H4 (cell line): ENCODE measurements at places on chromosomes 12 and 14. TPM values are rescaled to one million over a fixed set of nuclear protein-coding genes. Genes with fewer than 3 reads are reported as not detected.

Gene RAPGEF3
- 2.0 and 3.0 TPM in 2 replicates for total RNA-seq

Gene ZFHX2
- 0.02 and 0.10 TPM in 2 replicates for total RNA-seq

Gene NELL2
- 6.7 and 9.2 TPM in 2 replicates for total RNA-seq

Gene WNK1
- total RNA-seq = 28.4 and 38.6 TPM in 2 replicates

Gene PLEKHG7
- total RNA-seq = not detected in 2 replicates

Gene CLEC6A
- total RNA-seq = not detected in 2 replicates

Gene ASB8
- total RNA-seq = 22.6 and 37.1 TPM in 2 replicates

Gene KIAA0586
- total RNA-seq = 19.9 and 22.6 TPM in 2 replicates

Gene ZNF891
- total RNA-seq = 0.43 and 0.47 TPM in 2 replicates

Gene BDKRB2
- 4.5 and 5.4 TPM in 2 replicates for total RNA-seq

Gene ZNF605
- total RNA-seq = 1.3 and 4.2 TPM in 2 replicates

Gene TMEM63C
- 0.77 and 1.3 TPM in 2 replicates for total RNA-seq

Gene POTEM
- total RNA-seq = not detected in 2 replicates

Gene SYNDIG1L
- total RNA-seq = not detected in 2 replicates

Gene ANO2
- total RNA-seq = 0.89 and 0.99 TPM in 2 replicates

Gene DAAM1
- total RNA-seq = 3.9 and 4.5 TPM in 2 replicates

Gene TMTC3
- total RNA-seq = 22.7 and 30.5 TPM in 2 replicates

Gene CLEC14A
- total RNA-seq = not detected in 2 replicates

Gene KLRK1
- not detected in 2 replicates for total RNA-seq

Gene SLC2A14
- 0.25 TPM in 2 replicates for total RNA-seq

Gene CCDC88C
- 2.3 and 2.4 TPM in 2 replicates for total RNA-seq

Gene KIF26A
- total RNA-seq = 0.77 and 1.6 TPM in 2 replicates

Gene VDR
- 5.6 and 7.3 TPM in 2 replicates for total RNA-seq

Gene FGF6
- not detected in 2 replicates for total RNA-seq

Gene RHOJ
- total RNA-seq = 1.3 and 2.3 TPM in 2 replicates

Gene MANSC1
- 0.39 and 0.52 TPM in 2 replicates for total RNA-seq
